ENCODE measurements at places on chromosomes 5 and 9. TPM values are rescaled to one million over a fixed set of nuclear protein-coding genes. Genes with fewer than 3 reads are reported as not detected.

The DMRT3 gene
- total RNA-seq, result not detected

DNA sequence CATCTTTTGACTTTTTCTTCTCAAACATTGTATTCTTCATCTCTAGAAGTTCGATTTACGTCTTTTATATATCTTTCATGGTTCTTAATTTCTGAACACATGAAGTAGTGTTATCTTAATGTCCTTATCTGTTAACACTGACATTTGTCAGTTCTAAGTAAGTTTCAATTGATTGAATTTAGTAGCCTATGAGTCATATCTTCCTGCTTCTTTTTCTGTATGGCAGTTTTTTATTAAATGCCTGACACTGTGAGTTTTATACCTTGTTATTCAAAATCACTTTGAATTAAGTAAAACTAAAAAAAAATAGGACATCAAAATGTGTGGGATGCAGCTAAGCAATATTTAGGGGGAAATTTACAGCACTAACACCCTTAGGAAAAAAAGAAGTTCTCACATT is 707.0 kb upstream of the ACO1 start:
- no peak for DNase-seq

DNA sequence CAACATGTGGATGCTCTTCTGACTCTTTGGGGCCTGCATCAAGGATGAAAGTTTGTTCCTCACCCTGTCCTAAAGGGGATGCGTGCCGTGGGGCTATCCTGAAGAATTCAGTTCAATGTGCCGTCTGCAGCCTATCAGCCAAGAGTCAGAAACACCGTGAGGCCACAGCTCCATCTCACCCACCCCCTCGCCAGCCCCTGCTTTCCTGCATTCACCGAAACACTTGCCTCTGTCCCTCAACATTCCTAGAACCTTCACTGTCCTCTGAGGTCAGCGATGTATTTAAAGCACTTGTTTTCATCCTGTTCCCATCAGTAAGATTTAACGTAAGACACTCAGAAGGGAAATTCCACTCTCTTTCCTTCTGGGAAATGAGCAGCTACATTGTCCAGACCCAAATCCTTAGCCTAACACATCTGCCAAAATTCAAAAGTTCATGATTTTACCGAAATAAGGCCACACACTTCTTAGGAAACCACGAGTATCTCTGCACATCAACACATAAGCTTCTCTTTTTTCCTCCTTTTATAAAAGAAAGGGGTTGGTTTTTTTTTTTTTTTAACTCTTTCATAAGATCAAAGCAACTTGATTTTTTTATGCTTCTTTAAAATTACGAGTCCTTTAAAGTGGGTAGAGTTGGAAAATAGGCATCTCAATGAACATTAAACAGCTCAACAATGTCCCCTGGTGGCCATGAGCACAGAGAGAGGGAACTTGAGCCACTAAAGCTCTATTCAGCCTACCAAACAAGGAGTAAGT is 100.7 kb downstream of the SUSD1 start:
- DNase-seq, result peak; percentile 86

GRCh38 chr5:141753971-141754713 is 72.1 kb upstream of the ARAP3 start:
- DNase-seq, result peak; percentile 59

GRCh38 chr5:137575847-137576246 is 76.7 kb upstream of the SPOCK1 start:
- DNase-seq, result no peak

DNA sequence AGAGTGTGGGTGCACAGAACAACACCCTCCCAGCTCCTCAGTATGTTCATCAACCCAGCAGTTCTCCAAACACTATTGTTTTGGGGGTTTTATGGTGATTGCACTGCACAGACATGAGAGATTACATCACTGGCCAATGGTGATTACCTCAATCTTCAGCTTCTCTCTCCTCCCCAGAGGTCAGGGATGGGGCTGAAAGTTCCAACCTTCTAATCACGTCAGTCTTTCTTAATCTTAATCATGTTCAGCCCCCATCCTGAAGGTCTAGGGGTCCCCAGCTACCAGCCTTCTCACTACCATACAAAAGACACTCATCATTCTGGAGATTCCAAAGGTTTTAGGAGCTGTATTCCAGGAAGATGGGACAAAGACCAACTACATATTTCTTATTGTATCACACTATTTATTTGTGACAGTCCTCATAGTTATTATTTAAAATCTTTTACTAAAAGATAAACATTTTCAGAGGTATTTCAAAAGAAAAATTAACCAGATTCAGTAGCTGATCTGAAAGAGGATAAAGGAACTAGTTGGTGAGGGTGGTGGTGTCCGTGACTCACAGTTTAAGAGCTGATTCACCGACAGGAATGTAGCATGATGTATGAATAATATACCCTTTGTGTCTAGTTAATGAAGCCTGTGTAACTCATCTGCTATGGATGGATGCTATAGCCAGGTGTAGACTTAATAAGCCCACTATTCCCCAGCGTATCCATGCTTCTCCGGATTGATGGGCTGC is 35.6 kb downstream of the RASEF start:
- peak; percentile 82 for DNase-seq

DNA sequence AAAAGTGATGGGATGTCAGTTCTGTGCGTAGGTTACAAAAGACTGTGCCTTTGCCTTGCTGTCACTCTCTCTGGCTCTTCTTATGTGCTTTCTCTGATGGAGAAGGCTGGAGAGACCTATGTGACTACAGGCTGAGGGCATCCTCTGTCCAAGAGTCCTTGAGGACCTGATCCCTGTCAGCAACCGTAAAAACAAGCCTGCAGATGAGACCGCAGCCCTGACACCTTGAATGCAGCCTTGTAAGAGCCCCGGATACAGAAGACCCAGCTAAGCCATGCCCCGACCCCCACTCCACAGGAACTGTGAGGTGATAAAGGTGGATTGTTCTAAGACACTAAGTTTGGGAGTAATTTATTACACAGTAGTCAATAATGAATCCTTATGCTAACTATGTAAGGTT is 32.6 kb upstream of the FRRS1L start:
- DNase-seq, result no peak

DNA sequence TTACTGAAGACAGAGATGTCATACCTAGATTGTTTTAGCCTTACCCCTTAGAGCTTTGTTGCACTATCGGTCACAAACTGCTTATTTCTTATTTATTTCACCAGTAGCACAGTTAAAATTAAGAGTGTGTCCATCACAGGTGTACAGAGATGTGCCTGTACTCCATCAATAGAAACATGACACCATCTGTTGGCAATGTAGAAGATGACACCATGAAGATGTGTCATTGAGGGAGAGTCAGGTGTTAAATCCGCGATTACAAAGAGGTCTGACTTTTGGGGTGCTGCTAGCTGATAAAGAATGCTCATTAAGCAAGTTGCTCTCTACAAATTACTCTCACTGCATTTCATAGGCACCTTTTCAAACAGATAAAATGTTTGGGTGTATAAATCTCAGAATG is 164.4 kb downstream of the SMARCA2 start:
- no peak for DNase-seq

DNA sequence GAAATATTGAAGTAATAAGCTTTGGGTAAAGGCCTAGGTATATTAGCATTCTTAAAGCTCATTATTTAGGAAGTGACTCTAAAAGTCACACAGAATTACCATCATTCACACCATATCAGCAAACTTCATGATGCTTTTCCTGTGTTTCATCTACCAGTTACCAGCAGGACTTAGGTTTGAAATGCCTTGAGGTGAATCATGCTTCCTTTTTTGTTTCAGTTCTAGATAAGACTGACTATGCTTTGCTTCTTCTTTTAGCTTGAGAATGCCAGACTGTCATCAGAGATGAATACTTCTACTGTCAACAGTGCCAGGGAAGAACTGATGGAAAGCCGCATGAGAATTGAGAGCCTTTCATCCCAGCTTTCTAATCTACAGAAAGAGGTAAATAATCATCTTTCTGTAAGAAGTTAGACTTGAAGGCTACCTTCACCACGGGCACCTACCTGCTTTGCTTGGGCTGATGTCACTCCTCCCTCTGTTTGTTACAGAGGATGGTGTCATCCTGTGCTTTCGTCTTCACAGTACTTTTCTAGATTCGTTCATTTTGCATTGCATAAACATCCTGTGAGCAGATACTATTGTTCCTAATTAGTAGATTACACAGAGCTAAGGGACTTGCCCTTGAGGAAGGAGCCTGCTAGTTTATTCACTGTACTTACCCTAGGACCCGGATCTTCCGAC is 34.7 kb downstream of the LMNB1 start:
- no peak for DNase-seq

- DNase-seq, result no peak
Observed at GRCh38 chr5:139584137-139584536, 23.0 kb downstream of the UBE2D2 start.

DNA sequence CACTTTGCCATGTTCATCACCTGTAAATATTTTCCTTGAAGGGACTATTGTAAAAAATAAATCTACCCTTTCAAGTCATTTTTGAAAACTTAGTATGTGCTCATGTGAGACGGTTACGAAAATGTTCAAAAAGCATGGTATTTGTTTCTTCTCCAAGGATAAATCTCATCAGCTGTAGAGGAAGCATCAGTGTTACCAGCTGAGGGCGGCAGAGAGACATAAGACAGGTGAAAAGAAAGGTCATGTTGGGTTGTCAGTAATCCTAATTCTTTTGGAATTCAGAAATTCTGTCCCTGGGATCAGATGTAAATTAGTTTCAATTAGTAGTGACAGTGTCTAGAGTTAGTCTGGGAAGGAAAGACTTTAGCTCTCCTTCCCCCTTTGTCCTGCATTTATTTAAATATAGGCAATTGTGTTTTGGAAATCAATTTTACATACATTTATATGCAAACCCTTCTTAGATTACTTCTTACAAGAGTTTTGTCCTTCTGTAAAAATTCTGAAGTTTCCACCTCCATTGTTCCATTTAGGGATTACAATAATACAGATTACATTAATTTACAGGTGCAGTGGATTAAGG is 791.9 kb upstream of the CDH6 start:
- peak; percentile 35 for DNase-seq

GRCh38 chr5:15615859-15616258 is 115.9 kb downstream of the FBXL7 start:
- no peak for DNase-seq

- no peak for DNase-seq
Observed at GRCh38 chr5:14882658-14883580, 11.3 kb upstream of the ANKH start.

DNA sequence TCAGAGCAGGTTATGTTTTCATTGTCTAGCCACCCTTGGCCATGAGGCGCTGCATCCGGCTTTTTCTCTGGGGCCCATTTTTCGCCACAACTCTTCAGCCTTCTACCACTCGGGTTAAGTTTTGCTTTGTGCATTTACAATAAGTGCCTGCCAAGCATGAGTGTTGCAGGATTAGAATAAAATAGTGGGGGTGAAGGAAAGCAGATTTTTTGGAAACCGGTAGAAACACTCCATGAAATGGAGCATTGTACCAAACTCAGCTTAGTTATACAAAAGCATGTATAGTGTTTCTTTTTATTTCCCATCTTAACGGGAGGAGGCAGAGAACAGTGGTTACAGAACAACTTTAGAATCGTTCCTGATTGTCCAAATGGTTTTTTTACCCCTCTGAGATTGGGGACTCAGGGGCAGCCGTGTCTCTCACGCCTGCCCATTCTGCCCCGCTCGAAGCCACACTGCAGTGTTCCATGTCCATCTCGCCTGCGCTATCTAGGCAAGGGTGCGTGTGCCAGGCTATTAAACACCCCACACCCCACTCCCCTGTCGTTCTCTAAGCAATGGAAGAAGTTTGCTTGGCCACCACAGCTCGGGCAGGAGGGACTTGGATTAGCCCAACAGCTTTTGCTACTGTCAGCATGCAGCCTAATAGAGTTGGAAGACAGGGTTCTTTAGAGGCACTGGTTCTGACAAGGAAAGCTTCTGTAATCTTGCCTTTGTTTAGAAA is 268.8 kb upstream of the WWC1 start:
- no peak for DNase-seq

DNA sequence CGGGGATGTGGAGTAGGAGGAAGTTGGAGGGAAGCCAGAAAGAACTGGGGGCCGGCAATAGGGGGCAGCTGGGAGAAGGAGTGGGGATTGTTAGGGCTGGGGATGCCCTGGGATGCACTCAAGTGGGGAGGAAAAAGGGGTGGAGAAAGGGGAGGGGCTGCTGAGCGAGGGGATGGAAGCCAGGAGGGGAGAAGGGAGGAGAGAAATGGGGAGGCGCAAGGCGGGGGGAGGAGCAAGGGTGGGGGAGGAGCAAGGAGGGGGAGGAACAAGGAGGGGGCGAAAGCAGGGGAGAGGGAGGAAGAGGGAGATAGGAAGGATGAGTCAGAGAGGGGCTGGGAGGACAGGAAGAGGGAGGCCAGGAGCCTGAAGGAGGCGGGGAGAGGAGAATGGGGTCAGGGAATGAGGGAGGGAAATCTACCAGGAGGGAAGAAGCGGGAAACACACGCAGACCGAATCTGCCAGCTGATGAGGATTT is 1.6 kb downstream of the IRX4 start:
- DNase-seq, result peak; percentile 10

DNA sequence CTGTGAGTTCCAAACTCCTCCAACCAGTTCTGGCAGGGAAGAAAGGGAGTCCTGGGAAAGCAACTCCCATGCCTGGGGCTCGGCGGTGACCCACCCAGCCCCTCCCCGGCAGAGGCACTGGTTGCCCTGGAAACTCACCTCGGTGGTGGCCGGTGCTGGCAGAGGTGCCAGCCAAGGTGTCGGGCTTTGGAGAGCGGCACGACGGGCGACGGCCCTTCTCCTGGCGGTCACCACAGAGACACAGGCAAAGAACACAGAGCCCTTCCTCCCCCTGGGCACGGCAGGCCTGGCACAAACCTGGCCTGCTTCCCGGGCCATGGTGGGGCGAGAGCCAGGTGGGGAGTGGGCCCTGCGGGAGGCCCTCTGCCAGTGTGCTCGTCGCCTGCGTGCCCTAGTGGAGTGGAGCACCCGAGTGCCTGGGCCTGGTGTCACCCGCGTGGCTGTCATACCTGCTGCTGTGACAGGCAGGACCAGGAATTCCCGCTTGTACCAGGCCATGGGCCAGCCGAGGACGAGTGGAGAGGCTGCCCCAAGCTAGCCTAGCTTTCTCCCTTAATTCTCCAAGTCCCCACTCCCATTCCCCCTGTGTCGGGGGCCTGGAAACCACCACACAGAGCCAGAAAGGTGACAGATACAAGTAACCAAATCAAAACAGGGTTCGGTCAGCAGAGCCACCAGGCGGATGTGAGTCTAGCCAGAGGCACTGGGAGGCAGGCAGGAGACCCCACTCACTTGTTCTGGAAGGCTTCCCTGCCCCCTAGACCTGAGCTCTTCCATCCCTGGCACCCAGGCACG is 8.2 kb upstream of the RALGDS start:
- no peak for DNase-seq

DNA sequence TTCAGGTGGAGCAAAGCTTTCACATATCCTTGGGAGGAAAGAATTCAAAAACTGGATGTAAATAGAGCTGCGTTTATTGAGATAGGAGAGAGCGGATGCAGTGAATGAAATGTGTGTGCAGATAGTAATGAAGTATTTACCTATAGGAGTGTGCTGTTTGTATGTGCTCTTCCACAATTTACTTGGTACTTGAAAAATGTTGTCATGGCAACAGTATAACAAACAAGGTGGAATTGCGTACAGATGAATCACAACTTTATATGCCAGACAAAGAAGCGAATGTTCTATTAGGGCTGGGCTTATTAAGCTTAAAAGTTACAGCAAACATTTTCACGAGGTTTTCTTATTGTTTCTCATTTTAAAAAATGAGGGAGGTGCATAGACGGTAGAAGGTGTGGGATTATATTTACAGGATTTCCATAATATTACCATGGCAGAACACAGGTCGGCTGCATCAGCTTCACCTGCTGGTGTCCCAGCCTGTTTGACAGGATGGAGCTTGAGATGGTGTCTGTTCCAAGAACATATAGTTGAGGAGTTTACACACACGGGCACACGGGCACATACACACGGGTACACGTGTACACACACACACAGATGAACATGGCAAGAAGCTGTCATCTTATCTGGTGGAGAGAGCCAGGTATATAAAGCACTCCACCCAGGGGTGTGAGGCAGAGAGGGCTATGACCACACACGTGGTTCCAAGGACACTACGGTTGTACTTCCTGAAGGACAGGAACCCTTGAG is 155.7 kb downstream of the RMI1 start:
- peak; percentile 29 for DNase-seq
